ENCODE measurements at places on chromosomes 2 and 18.

- DNase-seq = no peak
Observed at GRCh38 chr18:50273203-50274043, 7.1 kb upstream of the CFAP53 start.

DNA sequence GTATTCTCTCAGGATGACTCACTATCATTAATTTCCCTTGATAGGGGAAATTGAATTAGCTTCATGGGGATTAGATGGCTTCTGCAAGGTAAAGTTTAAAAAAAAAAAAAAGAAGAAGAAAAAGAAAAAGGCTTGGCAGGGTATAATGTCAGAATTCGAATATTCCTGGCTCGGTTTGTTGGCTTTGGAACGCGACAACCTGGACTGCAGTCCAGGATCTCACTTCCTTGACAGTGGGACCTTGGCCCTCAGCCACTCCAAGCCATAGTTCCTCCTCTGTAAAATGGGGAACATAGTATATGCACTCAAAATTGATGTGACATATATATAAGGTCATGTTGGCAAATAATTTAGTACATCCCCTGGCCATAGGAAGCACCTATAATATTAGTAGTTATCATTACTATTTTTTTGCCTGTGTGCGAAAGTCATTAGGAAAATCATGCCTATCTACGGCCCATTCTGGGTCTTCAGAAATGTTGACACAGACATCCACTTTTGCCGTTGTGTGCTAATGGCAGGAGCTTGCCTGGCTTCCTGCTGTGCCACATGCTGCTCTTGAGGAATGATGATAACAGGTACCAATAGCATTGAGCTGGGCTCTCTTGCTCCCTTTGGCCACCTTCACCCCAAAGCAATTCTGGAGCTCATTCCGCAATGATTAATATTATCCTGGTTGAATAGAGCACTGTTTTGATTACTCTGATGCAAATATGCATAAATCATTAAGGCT lies 97.9 kb downstream of the MTCL1 start:
- no peak for DNase-seq

DNA sequence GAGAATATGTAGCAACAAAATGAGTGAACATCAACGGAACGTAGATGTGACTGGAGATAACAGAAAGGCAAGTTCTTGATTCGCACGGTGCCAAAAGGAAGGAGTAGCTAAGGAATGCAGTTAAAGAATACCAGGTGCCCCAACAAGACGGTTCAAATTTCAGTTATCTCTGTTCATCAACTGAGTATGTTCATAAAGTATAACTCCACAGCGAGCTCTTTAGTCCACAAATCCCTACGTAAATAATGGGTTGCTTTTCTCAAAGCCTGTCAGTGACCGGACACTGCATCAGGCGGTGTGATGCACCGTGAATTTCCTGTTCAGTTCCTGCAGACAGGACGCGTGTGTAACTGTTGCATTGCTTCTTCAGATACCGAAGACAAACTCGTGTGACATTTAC lies 91.8 kb downstream of the NOL10 start:
- DNase-seq = no peak

DNA sequence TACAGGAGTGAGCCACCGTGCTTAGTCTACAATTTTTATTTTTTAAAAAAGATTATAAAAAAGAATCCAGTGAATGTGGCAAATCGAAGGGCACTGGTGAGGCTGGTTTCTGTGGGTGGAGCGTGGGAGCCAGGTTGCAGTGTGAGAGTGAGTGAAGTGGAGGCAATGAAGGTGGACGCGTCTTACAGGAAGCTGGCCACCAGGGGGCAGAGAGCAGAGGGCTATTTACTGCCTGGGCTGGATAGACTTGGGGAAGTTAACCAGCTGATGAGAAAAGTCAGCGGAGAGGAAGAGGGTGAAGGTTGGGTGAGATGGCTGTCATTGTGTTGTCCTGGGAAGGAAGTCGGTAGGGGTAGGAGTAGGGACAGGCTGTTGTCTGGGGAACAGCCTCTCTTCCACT lies 6.8 kb downstream of the SCTR start:
- DNase-seq = peak; percentile 8

GRCh38 chr2:230814616-230815015 lies 50.1 kb upstream of the ITM2C start:
- DNase-seq = peak; percentile 38

GRCh38 chr2:16125614-16126516 lies 185.5 kb downstream of the MYCN start:
- no peak for DNase-seq

DNA sequence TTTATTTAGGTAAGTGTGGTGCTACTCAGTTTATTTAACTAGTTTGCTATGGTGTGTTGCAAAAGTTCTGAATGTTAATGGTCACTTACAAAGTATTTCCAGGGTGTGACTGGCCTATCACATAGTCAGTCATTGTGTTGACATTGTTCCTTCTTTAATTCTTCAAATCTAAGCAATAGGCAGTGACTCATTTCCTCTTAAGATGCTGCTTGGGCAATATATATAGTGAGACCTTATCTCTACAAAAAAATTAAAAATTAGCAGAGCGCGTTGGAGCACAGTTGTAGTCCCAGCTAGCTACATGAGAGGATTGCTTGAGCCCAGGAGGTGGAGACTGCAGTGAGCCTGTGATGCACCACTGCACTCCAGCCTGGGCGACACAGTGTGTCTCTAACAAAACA lies 5.8 kb upstream of the CCDC88A start:
- peak; percentile 70 for DNase-seq

DNA sequence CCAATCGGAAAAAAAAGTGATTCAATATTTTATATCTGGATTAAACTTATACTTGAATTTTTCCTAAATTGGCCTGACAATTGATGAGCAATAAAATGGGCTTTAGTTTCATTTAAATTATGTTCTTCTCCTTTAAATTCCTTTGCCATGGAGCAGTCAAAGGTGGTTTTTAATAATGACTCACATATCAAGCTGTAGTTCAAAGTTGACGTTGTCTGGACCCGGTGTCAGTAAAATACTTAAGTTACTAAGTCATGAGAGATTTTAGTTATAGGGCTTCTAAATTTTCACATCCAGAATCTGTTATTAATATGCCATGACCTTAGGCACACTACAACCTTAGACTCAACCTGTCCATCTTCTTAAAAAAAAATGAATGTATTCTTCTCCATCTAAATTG lies 62.5 kb downstream of the CDH2 start:
- DNase-seq = peak; percentile 83

DNA sequence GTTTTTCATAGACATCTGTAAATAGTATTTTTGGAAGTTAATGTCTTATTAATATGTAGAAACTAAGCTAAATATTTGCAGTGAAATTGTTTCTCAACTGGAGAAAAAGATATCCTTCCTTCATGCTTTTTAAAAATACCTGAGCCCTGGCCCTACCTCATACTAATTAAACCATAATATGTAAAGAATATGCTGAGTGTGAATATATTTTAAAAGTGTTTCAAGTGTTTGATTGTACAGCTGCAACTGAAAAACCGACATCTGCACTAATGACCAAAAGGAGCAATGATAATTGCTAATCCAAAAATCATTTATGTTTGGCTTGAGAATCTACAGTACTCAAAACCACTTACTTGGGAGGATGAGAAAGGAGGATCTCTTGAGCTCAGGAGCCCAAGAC lies 156.7 kb downstream of the MBD5 start:
- no peak for DNase-seq

- DNase-seq = peak; percentile 30
Observed at GRCh38 chr18:39724652-39725051, 2159.1 kb upstream of the CELF4 start.

GRCh38 chr2:142104134-142104758 lies 26.6 kb downstream of the LRP1B start:
- DNase-seq = no peak

GRCh38 chr2:127176371-127177311 lies 43.5 kb downstream of the CYP27C1 start:
- DNase-seq = no peak

- peak; percentile 75 for DNase-seq
Observed at GRCh38 chr18:57784034-57784800, 18.9 kb downstream of the ATP8B1 start.

GRCh38 chr2:54879598-54880332 lies 156.3 kb downstream of the EML6 start:
- no peak for DNase-seq

- no peak for DNase-seq
Observed at GRCh38 chr2:138058427-138058826, 94.2 kb downstream of the HNMT start.

DNA sequence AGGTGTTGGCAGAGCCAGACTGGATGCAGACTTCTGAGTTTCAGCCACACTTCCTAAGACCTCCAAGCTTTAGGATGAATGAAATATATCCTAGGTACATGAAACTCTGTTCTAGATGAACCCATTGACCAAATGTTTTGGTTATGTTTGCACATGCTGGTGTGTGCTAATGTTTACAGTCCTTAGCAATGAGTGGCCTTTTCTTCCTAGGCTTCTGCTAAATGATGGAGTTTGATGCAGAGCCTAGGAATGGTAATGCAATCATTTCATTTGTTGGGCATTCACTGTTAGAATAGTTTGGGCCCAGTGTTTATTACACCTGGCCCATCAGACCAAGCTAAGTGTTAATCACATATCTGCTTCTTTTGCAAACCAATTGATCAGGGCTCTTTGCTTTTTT lies 464.7 kb downstream of the MEIS1 start:
- DNase-seq = no peak

GRCh38 chr18:51017140-51017879 lies 12.7 kb upstream of the SMAD4 start:
- peak; percentile 43 for DNase-seq

All from astrocyte of the spinal cord (primary cell).